Naive thymus-derived CD8-positive, alpha-beta T cell (primary cell): ENCODE measurements at places on chromosomes 1 and 21.

DNA sequence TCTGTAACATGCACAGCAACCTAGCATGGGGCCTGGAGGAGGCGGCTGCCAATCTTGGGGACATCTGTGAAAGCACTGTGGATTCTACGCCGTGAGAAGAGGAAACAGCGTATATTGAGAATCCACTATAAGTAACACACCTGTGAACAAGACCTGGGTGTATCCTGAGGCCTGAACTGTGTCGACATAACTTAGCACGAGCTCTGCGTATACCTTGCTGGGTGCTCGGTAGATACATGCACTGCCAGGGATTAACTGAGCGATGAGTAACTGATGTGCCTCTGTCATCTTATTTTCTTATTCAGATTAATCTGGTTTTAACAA, 58.6 kb downstream of the DDX20 start:
- no peak for DNase-seq

DNA sequence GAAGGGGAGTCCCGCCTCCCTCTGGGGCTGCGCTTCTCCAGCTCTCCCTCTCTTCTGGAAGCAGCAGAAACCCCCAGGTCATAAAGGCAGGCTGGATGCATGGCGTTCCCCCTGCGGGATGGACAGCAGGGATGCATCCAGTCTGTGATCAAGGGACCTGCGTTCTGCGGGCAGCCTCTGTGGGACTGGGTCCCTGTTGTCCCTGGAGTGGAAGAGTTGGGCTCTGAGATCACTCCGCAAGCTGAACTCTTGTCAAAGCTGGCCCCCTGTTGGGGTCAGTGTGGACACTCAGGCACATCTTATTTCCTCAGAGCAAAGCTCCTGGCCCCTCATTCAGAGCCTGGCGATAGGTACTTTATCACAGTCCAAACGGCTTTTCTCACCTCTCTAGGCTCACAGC, 341.2 kb downstream of the PTPRU start:
- no peak for DNase-seq

DNA sequence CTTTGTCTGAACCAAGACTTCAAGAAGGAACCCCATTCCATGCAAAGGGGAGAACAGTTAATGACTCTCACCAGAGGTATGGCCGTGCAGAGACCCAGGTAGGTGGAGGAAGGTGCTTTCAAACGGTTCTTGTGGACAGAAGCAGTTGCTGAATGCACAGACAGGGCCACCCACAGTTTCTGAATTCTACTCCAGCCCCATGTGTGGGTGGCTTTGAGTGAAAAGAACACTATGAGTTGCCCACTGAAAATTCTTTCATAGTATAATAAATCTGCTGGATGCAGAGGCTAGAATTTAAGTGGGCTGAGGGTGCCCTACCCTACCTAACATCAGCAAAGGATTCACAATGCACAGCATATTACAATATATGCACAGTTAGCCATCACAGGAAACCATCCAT, 7.2 kb upstream of the CCDC185 start:
- DNase-seq = no peak

GRCh38 chr1:170539154-170539553, 7.2 kb downstream of the GORAB start:
- no peak for DNase-seq

DNA sequence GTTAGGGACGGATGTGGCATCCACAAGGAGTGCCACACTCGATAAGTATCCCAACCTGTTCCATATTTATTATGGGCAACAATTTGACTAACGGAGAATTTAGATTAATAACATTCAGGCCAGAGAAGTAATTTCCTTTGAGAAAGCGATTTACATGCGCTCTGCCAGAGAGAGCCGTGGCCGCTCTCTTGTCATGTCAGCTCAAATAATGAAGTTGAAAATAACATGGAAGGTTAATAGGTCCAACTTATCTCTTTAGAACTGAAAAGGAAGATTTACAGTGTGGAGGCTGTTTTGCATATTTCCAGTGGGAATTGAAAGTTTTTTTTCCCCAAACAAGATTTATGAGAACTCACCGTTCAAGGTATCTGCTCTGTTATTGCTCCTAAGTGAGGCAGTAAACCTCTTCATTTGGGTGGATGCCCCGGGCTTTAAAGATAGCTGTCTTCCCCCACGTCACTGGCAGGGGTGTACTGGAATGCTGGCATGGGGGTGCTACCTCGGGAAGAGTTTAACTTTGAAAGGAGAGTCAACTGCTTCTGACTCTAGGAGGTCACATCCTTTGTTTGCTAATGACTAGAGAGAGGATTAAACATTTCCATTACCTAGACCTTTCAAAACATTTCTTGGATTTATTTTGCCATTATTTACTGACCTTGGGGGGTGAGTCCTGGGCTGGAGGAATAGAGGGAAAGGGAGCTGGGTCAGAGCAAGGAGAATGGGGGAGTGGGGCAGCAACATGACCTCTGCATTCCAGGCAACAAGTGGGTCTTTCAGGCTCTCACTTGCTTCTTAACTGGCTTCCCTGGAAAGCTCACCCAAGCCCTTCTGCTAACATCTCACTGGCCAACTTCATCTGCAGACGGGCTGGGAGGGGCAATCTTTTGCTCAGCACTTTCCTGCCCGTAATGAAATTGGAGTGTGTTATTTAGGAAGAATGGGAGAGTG, 204.2 kb downstream of the CAMTA1 start:
- DNase-seq = no peak

GRCh38 chr1:176183618-176184017, 23.5 kb downstream of the COP1 start:
- no peak for DNase-seq

DNA sequence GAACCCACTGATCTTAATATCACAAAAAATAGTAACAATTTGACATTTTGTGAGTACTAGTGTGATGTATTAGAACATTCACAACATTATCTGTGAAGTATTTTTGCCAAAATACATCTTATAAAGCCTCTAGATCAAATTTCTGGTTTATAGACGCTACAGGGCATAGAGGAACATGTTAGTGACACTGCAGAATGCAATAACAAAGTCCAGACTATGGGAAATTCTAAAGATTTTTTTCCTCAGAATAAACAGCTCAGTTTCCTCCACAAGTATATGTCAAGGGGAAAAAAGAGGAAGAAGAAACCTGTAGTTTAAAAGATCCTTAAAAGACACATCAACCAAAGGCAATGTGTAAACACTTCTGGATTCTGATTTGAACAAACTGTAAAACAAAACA, 26.4 kb upstream of the MROH9 start:
- DNase-seq = no peak

GRCh38 chr1:221981461-221981860, 239.6 kb upstream of the DUSP10 start:
- DNase-seq = no peak

DNA sequence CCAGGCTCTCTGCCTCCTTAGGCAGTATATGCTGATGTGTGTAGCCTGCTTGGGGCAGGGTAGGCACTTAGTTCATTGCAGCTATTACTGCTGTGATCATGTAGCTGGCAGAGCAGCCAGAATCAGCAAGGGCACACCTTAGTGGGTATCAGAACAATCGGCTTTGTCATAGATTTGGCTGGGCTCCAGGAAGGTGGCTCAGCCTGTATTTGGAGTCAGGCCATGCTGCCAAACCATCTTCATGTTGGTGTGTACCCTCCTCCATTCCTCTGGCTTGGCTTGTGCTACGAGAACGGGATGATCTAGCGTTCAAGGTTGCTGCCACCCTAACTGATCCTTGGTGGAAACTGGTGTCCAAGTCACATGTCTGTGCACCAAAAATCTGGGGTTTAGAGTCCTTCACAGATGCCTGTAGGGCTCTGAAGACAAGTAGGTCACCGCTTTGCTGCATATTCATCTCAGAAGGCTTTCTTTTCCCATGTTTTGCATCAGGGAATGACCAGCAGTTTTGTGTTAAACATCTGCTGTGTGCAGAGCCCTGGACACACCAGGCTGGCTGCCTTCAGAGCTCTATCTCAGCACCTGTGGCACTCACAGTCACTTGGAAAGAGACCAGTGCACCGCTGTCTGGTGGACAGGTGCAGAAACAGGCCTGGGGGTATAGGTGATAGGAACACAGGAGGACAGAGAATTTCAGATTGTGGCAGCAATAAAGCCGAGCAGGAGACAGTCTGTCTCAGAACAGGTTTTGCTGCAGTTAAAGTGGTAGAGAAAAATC, 23.7 kb downstream of the VANGL1 start:
- DNase-seq = no peak

DNA sequence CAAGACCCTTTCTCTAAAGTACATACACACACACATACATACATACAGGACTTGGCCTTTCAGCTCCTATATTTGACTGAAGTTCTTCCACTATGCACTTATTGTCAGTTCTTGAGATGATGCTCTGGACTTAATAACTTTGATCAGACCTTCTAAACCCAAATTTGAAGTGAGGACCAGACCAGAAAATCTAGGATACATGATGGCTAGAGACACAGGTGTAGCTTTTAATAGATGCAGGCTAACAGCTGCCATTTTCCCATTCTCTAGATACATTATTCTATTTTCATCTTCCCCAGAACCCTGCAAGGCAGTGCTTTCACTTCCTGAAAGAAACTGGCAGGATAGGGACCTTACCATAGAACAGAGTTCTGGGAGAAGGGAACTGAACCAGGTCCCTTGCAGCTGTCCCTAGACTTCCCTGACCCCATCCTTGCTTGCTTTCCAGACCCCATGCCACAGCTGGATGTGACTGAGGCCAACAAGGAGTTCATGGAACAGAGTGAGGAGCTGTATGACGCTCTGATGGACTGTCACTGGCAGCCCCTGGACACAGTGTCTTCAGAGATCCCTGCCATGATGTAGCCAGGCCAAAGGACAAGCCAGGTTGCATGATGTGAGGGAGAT, 14.9 kb upstream of the RAB42 start:
- DNase-seq = no peak

DNA sequence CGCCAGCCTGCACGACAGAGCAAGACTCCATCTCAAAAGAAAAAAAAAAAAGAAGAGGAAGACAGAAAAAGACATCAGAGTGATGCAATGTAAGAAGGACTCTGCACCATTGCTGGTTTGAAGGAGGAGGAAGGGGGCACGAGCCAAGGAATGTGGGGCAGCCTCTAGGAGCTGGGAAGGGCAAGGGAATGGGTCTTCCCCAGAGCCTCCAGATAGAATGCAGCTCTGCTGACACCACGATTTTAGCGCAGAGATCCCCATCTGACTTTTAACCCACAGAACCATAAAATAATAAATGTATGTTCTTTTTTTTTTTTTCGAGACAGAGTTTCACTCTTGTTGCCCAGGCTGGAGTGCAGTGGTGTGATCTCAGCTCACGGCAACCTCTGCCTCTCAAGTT, 33.9 kb upstream of the LAMC2 start:
- no peak for DNase-seq

GRCh38 chr1:232184561-232185530, 445.1 kb downstream of the SIPA1L2 start:
- DNase-seq = no peak

DNA sequence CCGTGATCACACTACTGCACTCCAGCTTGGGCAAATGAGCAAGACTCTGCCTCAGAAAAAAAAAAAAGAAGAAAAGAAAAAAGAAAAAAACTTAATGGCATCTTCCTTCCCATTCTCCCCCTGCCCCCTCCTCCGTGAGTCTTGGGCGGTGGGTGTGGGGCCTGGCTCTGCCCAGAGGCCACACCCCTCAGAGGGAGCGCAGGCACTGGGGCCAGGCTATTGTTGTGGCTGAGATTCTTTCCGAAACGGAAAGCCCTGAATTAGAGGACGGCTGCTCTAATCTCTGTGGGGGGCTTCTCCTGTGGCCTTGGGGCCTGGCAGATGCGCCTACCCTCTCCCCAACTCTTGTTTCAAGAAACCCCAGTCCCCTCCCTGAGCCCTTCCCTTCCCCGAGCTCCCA, 4.1 kb upstream of the FAM110D start:
- DNase-seq = no peak

- no peak for DNase-seq
Measured at GRCh38 chr1:109498161-109498801, 4.4 kb downstream of the CYB561D1 start.

DNA sequence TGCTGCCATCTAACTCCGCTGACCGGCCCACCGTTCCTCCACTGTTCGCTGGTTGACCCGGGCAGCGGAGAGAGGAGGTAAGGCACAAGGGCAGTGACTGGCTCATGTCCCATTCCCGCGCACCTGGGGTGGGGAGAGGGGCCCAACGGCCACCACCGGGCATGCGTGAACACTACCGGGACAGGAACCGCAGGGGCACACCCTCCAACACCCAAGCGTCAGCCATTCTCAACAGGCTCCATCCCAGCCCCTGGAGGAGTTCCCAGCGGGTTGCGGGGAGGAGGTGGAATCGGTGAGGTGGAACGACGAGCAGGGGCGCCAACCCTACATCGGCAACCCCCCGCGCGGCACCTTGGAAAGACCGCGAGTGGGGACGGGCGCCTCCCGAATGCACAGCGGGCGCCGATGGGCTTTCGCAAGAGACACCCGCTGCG, 126.7 kb downstream of the LIPI start:
- DNase-seq = no peak

- no peak for DNase-seq
Measured at GRCh38 chr1:177914603-177915002, 55.3 kb downstream of the SEC16B start.

DNA sequence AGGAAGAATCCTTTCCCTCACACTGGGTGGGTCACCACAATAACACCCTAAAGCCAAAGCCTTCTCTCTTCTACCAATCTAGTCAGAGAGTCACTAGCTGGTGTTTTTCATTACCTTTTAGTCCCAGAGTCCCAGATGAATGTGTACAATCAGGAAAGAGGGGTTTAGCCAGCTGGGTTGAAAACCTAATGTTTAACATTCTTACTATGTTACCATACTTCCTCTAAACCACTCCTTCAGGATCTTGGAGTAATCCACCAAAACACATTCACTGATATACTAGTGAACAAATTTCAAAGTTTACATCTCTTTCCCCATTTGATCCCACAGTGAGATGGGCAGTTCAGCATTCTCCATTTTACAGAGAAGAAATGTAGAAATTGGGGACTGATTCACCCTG, 9.7 kb downstream of the LPAR3 start:
- DNase-seq = no peak

DNA sequence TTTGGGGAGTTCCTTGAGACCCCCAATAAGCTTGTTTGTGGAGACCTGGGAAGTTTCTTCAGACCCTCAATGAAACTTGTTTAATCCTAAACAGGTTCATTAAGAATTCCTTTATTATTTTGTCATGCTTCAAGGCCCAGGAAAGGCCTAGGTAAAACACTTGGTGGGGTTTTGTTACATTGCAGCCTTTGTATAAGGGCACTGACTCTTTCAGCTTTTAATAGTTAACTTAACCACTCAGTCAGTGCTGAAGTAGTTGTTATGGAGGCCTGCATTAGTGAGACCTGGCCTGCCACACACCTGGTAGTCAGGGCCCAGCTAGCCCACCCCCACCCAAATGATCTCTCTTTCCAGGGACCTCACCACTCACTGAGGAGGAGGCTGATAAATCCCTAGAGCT, 103.7 kb downstream of the FCRL5 start:
- DNase-seq = no peak
